ENCODE measurements at places on chromosomes 6 and 20. TPM values are rescaled to one million over a fixed set of nuclear protein-coding genes. Genes with fewer than 3 reads are reported as not detected.

The BMP5 gene
- total RNA-seq: 13.3 TPM

The BPIFB1 gene
- total RNA-seq: 263 TPM

The TMEM244 gene
- not detected for total RNA-seq

The CEBPB gene
- 326 TPM for total RNA-seq

The BTNL2 gene
- total RNA-seq: not detected

Data from lower lobe of right lung (tissue), 2 donors.